ENCODE measurements at places on chromosomes 7 and 10. TPM values are rescaled to one million over a fixed set of nuclear protein-coding genes. Genes with fewer than 3 reads are reported as not detected.

- H3K36me3 ChIP-seq: no peaks in the 10 kb centered on the region
- no peak overlapping the region for H3K4me3 ChIP-seq
- peaks cover 60% of the 10 kb centered on the region for H3K27me3 ChIP-seq
- no peaks in the 10 kb centered on the region for H3K4me1 ChIP-seq
- no peak for DNase-seq
- H3K27ac ChIP-seq: no peak overlapping the region
Measured at GRCh38 chr10:133196221-133196915, 33.6 kb upstream of the UTF1 start.

- H3K4me1 ChIP-seq: peaks cover 15% of the 10 kb centered on the region
- no peak for DNase-seq
- peak overlapping the region; percentile 66 for H3K27ac ChIP-seq
- no peaks in the 10 kb centered on the region for H3K27me3 ChIP-seq
Measured at GRCh38 chr10:113788604-113789083, 37.2 kb downstream of the PLEKHS1 start.

DNA sequence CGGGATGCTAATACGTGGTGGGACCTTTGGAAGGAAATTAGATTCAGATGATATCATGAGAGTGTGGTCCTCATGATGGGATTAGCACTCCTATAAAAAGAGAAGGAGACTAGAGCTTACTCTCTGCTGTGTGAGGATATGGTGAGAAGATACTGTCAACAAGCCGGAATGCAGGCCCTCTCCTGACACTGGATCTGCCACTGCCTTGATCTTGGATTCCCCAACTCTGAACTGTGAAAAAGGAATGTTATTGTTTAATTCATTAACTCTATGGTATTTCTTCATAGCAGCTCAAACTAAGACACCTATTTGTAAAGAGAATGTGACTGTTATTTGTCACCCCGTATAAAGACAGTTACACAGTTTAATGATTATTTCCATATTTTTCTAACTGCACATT, 1227.5 kb upstream of the C7orf33 start:
- no peaks in the 10 kb centered on the region for H3K27me3 ChIP-seq
- H3K4me1 ChIP-seq: no peaks in the 10 kb centered on the region
- no peak overlapping the region for H3K4me3 ChIP-seq
- H3K27ac ChIP-seq: no peak overlapping the region

DNA sequence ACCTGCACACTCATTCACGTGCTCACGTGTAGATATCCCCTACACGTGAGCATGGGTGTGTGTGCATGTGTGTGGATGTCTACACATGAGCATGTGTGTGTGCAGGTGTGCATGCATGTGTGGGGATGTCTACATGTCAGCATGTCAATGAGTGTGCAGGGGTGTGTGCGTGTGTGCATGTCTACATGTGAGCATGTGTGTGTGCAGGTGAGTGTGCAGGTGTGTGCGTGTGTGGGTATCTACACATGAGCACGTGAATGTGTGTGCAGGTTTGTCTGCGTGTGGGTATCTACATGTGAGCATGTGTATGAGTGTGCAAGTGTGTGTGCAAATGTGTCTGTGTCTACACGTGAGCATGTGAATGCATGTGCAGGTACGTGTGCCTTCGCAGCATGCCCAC, 274.8 kb downstream of the PTPRN2 start:
- no peaks in the 10 kb centered on the region for H3K4me1 ChIP-seq
- DNase-seq: no peak
- no peaks in the 10 kb centered on the region for H3K27me3 ChIP-seq
- H3K27ac ChIP-seq: no peak overlapping the region
- H3K36me3 ChIP-seq: no peaks in the 10 kb centered on the region

- H3K36me3 ChIP-seq: no peaks in the 10 kb centered on the region
- no peak overlapping the region for H3K4me3 ChIP-seq
- no peaks in the 10 kb centered on the region for H3K27me3 ChIP-seq
- no peak overlapping the region for H3K27ac ChIP-seq
- DNase-seq: no peak
Measured at GRCh38 chr7:119935418-119936025, 337.5 kb upstream of the KCND2 start.

DNA sequence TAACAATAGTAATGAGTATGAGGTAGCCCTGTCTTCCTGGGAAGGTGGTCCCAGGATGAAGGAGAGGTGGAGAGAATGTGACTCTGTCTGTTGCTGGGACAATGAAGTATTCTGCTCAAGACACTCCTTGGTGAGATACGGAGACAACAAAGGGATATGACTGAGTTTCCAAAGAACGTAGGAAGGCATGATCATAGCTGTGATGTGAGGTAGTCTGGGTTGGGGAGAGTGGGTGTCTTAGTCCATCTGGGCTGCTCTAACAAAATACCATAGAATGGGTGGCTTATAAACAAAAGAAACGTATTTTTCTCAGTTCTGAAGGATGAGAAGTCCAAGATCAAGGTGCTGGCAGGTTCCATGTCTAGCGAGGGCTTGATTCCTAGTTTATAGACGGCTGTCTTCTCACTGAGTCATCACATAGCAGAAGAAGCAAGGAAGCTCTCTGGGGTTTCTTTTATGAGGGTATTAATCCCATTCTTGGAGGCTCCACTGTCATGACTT, 84.9 kb upstream of the RHOBTB1 start:
- no peak overlapping the region for H3K27ac ChIP-seq
- no peaks in the 10 kb centered on the region for H3K36me3 ChIP-seq

DNA sequence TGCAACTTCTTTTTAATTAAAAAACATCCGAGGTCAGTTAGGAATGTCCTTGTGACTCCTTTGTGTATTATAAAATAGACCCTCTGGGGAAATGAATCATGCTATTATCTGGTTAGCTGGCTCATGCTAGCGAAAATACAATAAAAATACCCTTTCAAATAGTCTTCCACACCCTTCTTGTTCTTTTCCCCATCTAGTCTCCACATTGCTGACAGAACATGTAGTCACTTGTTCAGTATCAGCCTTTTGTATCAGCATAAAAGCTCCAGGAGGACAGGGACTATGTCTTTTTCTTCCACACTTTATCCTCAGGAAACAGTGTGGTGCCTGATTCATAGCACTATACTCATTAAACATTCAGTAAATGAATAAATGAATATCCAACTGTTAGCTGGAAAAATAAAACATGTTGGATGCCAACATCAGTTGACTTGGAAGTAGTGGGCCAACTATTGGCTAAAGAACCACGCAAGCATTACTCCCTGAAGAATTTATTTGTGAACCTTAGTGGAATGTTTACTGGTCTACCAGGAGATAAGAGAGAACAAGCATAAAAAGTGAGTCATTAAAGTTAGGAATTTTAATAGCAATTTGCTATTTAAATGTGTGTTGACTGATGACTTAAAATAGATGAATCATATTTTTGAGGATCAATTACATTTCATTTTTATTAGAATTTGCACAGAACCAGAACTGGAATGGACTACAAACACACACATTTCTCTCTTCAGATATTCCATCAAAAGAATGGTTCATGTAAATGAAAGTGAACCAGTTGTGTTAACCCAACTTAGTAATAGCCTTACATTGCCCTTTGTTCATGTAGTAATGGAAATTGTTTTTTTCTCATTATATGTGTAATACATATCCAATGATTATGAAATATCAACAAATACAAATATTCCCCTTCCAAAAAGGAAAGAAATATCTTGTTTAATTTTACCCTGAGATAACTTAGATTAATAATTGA, 129.6 kb downstream of the DKK1 start:
- no peak overlapping the region for H3K4me3 ChIP-seq
- H3K27me3 ChIP-seq: no peaks in the 10 kb centered on the region
- H3K4me1 ChIP-seq: peaks cover 15% of the 10 kb centered on the region
- no peak overlapping the region for H3K27ac ChIP-seq
- no peak for DNase-seq
- H3K36me3 ChIP-seq: no peaks in the 10 kb centered on the region

DNA sequence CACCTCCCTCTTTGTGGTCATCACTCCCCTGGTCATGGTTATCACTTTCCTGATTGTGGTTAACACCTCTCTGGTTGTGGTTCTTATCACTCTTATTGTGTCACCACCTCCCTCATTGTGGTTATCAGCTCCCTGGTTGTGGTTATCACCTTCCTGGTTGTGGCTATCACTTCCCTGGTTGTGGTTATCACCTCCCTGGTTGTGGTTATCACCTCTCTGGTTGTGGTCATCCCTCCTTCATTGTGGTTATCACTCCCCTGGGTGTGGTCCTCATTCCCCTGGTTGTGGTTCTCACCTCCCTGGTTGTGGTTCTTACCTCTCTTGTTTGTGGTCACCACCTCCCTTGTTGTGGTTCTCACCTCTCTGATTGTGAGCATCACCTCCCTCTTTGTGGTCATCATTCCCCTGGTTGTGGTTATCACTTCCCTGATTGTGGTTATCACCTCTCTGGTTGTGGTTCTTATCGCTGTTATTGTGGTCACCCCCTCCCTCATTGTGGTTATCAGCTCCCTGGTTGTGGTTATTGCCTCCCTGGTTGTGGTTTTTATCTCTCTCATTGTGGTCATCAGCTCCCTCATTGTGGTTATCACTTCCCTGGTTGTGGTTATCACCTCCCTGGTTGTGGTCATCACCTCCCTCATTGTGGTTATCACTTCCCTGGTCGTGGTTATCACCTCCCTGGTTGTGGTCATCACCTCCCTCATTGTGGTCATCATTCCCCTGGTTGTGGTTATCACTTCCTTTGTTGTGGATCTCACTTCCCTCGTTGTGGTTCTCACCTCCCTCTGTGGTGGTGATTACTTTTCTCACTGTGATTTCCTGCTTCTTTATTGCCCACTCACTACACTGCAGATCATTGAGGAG, 106.7 kb downstream of the GPR26 start:
- H3K36me3 ChIP-seq: no peaks in the 10 kb centered on the region
- H3K4me1 ChIP-seq: peaks cover 6% of the 10 kb centered on the region
- H3K27ac ChIP-seq: no peak overlapping the region
- no peak overlapping the region for H3K4me3 ChIP-seq

DNA sequence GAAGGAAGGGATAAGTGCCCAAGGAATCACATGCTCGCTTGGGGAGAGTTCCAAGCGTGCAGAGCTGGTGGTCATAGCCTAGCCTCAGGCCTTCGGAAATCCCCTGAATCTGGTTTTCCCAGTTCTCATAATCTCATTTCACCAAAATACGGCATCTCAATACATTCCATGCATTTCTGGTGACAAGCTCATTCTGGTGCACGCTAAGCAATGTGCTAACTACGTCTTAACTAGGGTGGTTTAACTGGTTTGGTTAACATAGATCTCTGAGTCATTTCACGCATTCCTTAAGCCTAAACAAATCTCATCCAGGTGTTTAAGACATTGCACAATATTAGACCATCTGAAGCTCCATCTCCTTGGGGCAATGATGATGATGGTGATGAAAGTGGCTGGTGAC, 72.9 kb upstream of the STEAP1B start:
- no peaks in the 10 kb centered on the region for H3K36me3 ChIP-seq
- no peaks in the 10 kb centered on the region for H3K4me1 ChIP-seq
- H3K27me3 ChIP-seq: no peaks in the 10 kb centered on the region
- DNase-seq: no peak
- no peak overlapping the region for H3K4me3 ChIP-seq

DNA sequence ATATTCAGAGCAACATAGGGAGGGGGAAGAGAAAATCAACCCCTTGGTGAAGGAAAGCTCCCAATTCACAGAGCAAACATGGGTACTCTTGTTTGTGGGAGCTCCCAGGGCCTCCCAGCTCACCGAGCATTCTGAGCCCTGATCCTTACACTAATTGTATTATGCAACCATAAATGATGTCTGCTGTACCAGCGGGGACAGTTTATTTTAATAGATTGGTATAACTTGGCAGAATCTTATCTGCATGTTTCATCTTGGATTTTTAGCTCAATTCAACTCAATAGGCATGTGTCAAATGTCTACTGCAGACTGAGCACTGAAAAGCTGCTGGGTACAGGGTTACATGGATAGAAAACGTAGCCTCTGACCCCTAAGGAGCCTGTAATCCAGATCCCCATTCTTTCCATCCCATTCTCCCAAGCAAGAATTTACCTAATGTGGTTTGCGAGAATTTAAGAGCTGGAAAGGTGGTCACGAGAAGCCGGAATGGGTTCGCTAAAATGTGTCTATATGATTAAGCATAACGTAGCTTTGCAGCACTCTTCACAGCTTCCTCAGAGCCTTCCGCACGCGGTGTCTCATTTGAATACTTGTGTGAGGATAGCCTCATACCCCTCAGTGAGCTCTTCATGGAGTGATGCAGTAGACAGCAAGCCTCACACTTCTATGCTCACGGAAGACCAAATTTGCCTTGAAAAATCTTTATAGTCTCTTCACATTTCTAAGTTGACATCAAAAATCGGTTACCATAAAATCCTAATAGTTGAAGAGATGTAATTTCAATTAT, 18.3 kb downstream of the EGFR start:
- no peak overlapping the region for H3K4me3 ChIP-seq
- peak overlapping the region; percentile 35 for H3K27ac ChIP-seq
- peaks cover 8% of the 10 kb centered on the region for H3K4me1 ChIP-seq
- no peaks in the 10 kb centered on the region for H3K27me3 ChIP-seq
- DNase-seq: no peak

DNA sequence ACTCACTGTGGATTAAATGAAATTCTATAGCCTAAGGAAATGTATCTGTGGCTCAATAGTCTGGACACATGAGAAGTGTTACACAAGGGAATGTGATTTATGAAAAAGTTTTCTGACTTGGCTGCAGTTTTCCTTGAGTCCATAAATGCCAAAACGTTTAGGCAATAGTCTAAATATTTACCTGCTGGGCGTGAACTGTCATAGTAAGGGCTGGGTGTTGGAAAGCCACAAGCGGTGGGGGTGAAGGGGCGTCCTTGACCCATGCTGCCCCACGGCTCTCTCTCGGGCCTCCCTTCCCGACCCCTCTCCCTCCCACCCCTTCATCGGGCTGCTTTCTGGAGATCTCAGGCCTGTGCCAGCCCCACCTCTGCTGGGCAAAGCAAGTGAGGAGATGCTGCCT, 223.7 kb downstream of the BUB3 start:
- H3K4me1 ChIP-seq: peaks cover 6% of the 10 kb centered on the region
- H3K27ac ChIP-seq: no peak overlapping the region
- DNase-seq: no peak

DNA sequence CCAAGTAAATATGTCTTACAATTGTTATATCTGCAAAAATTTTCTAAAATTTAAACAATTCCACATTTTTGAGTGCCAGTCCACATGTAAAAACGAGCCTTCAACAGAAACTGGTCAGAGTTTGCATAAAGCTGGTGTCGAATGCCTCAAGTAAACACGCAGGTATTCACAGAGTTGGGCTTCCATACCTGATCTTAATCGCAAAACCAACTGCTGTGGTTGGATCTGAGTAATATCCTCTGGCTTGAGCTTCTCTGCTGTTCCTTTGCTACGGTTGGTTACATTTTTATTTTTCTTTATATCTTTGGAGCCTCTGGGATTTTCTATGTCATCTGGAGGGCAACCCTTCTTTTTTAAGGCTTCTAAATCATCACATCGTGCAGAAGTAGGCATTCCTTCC, 28.4 kb downstream of the ITGB1 start:
- no peaks in the 10 kb centered on the region for H3K27me3 ChIP-seq
- H3K4me3 ChIP-seq: no peak overlapping the region
- H3K36me3 ChIP-seq: peaks cover 83% of the 10 kb centered on the region
- H3K27ac ChIP-seq: no peak overlapping the region
- no peaks in the 10 kb centered on the region for H3K4me1 ChIP-seq

GRCh38 chr10:61279400-61279799, 173.8 kb downstream of the TMEM26 start:
- no peaks in the 10 kb centered on the region for H3K36me3 ChIP-seq
- H3K27me3 ChIP-seq: no peaks in the 10 kb centered on the region
- H3K4me1 ChIP-seq: peaks cover 17% of the 10 kb centered on the region
- H3K4me3 ChIP-seq: no peak overlapping the region
- DNase-seq: no peak

The PILRA gene
- total RNA-seq: 0.61 TPM

The KEL gene
- not detected for total RNA-seq

The SPDYE16 gene
- total RNA-seq: not detected

The CRPPA gene
- 0.26 TPM for total RNA-seq

The SMC3 gene
- total RNA-seq: 32.4 TPM

The DNTT gene
- total RNA-seq: not detected

The ZNF804B gene
- not detected for total RNA-seq

The CABCOCO1 gene
- 0.38 TPM for total RNA-seq

The FKBP6 gene
- not detected for total RNA-seq

The HECW1 gene
- total RNA-seq: not detected

The SYPL1 gene
- 164 TPM for total RNA-seq
